ENCODE measurements at places on chromosomes 7 and 10.

DNA sequence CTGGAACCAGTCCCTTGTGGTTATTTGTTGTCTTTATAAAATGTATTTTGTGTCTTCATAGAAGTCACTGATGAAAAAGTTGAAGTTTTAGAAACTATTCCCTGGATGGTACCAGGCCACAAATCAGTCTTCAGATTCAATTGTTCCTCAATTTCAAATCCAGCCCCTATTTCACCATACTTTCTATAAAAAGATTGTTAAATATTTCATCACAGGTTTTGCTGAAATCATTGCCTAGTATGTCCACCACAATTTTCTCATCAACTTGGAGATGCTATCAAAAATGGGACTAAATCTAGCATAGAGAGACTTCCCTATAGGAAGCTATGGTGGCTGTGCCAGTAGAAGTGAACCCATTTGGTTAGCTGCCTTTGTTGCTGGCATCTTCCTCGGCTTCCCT is 118.5 kb downstream of the RAB18 start:
- DNase-seq = no peak

GRCh38 chr7:11415101-11415500 is 416.9 kb downstream of the THSD7A start:
- no peak for DNase-seq

DNA sequence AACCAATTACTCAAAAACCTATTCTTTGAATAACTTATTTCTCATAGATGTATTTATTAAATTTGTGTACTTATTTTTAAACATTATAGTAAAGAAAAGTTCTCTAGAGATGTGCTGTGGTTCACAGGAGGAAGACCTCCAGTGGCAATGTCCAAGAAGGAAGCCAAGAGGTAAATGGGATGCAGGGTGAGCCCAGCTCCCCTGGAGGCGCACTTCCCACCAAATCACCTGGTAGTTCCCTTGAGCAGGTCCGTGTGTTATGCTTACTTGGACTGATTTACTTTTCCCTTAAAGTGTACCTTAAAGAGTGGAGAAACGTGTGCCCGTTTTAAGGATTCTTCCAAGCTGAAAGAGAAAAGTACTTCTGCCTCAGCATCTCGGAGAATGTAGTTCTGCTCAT is 55.3 kb downstream of the PAXIP1 start:
- DNase-seq = no peak

GRCh38 chr10:88702848-88703597 is 3.0 kb upstream of the LIPK start:
- DNase-seq = no peak

- no peak for DNase-seq
Observed at GRCh38 chr7:28166982-28167715, 13.4 kb downstream of the JAZF1 start.

- no peak for DNase-seq
Observed at GRCh38 chr7:145009876-145010275, 174.0 kb upstream of the TPK1 start.

GRCh38 chr10:101216207-101217043 is 12.8 kb downstream of the LBX1 start:
- no peak for DNase-seq

- DNase-seq = no peak
Observed at GRCh38 chr10:130140425-130140824, 4.2 kb downstream of the GLRX3 start.

- DNase-seq = no peak
Observed at GRCh38 chr7:136325578-136325977, 348.4 kb upstream of the MTPN start.

DNA sequence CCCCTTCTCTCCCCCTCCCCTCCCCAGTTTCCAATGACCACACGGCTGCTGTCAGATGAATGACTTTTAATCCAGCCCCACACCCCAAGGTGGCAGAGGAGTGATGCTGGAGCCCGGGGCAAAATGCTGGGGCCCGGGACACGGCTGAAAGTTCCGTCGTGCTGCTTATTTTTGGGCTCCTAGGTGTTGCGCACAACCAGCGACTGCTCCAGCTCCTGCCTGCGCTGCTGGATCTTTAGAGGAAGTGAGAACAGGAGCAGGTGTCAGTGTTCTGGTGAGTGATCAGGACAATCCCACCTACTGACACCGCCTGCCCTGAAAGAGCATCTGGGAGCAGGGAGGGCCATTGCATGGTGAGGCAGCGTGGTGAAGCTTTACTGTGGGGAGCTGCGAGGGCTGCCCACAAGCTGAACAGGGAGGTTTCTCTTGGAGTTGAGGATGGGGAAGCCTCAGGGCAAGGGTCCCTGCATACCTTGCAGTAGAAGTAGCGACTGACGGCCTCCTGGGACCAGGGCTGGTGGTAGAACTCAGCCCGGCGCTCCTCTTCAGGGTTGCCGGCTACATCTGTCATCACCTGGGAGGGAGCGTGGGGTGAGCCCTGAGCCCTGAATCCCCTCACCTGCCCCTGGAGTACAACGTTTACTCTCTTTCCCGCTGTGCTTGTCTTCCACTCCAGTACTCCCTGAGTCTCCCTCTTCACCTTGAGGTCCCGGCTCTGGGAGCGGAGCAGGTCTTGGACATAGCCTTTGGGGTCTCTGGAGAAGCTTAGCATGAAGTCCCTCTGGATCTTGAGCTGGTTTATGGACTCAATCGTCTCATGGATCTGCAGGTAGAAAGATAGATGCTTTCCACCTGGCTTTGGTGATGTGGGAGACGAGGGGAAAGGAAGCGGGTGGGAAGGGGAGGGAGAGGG is 6.9 kb downstream of the CHPF2 start:
- no peak for DNase-seq

DNA sequence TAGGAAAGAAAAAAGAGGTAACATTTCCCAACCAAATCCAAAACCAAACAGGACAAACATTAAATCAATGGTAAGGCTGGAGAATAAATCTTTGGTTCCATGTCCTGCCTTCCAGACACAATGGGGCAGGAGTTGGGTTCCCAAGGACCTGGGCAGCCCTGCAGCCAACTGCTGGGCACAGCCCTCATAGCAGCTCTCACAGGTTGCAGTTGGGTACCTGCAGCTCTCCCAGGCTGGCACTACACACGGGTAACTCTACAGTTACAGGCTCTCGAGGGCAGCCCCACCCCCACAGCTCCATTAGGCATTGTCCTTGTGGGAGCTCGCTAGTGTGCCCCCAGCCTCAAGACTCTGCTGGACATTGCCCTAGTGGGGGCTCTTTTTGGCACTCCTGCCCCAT is 7.5 kb downstream of the GRB10 start:
- no peak for DNase-seq

GRCh38 chr7:151275813-151276577 is 27.5 kb upstream of the SMARCD3 start:
- DNase-seq = no peak

Measured in activated CD8-positive, alpha-beta memory T cell treated with anti-CD3 and anti-CD28 coated beads for 24 hours (primary cell).